AG10803 (cell line): ENCODE measurements at places on chromosomes 11 and 22.

DNA sequence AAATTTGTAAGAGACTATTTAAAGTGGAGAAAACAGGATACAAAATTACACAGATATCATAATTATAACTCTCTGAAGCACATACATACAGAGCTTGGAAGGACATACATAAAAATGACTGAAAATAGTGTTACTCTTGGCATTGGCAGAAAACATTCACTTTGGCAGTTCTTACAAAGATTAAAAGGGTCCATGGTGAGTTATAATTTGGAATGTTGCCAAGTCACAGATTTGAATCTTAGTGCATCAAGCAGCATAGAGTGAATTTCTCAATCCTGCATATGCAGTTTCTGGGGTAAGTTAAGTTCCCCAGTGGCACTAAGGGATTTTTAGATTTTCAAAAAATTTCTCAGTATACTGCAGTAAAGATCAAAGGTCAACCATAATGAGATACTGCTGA, 115.9 kb downstream of the CCDC81 start:
- DNase-seq, result no peak

DNA sequence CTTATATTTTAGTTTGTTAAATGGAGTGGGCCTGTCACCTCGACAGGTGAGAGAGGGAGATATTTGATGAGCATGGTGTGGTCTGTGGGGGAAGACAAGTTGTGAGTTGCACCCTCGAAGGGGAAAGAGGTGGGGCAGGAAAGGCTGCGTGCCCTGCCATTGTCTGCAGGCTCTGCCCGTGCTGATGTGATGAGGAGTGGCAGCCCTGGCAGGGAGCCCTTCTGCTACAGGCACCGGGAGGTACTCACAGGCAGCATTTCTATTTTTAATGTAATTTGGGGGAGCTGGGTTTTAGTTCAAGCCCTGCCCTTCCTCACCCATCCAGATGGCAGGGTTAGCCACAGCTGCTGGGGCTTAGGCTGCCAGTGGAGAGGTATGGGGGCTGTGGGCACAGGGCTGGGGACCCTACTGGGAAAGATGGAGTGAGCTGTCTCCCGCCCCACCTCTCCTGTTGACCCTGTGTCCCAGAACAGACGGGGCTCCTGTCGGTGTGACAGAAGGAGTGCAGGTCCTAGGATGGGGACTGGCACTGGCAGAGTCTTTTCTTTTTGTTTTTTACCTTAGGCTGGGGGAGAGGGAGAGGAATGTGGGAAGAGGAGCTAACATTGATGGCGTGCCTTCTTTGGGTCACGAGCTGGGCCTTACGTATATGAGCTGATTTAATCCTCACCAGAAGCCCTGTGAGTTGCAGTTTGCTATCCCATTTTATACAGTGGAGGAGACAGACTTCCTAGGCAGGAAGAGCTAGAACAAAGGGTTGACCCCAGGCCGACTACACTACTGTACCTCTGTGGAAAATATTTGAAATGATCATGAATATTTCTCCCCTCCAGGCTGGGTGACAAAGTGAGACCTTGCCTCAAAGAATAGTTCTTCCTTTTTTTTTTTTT, 51.6 kb downstream of the CEP164 start:
- no peak for DNase-seq

- no peak for DNase-seq
Observed at GRCh38 chr11:83864412-83865057, 578.4 kb upstream of the CCDC90B start.

DNA sequence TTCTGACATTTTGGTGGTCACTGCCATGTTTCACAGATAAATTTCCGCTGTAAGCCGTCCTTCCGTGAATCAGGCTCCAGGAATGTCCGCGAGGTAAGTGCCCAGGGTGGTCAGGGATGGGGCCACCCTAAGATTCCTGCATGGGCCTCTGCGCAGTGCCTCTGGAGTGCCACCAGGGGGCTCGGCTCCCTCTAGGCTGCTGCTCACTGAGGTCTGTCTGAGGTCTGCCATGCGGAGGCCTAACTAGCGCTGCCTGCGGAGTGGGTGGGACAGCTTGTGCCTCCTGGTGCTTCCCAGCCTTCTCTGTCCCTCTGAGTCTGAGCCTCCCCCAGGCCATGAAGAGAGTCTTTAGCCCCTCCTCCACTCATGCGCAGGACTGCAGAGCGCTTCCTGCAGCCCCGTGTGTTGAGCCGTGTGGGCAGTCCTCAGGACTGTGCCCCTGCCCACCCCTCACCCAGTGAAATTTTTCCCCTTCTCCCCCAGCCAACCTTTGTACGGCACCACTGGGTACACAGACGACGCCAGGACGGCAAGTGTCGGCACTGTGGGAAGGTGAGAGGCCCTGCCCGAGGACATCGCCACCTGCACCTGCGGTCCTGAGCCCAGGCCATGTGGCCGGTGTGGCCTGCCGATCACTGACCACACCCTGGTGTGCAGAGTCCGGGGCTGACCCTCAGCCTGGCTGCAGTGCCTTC, 11.9 kb upstream of the MDK start:
- DNase-seq, result peak; percentile 68

DNA sequence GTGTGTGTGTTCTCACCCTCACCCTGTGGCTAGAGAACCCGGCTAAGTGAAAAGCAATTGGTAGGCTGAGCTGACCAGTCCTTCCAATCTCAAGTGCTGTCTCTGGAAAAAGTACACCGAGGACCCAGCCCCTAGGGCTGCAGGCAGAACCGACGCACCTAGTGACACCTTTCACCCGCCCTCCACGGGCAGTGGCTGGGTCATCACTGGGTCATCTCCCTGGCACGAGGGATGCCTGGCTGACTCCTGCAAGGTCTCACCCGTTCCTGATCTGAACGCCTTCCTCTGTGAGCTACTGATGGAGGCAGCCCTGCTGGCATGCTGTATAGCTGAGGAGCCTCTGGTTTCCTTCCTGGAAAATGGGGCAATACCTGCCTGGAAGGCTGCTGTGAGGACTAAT, 311.5 kb downstream of the NTM start:
- no peak for DNase-seq

DNA sequence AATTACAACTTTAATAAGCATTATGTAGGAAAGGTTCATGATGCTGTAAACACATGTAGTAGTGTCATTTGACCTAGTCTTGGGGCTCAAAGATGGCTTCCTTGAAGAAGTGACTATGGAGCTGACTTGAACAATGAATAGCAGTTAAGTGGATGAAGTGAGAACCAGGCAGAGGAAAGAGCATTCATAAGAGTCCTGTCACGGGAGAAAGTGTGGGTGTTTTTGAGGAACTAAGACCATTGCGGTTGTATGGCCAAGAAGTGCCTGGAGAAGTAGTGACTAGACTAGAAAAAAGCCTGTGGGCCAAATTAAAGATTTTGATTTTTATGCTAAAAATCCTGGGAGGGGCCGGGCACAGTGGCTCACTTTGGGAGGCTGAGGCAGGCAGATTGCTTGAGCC, 7.2 kb upstream of the IL18BP start:
- DNase-seq, result no peak

DNA sequence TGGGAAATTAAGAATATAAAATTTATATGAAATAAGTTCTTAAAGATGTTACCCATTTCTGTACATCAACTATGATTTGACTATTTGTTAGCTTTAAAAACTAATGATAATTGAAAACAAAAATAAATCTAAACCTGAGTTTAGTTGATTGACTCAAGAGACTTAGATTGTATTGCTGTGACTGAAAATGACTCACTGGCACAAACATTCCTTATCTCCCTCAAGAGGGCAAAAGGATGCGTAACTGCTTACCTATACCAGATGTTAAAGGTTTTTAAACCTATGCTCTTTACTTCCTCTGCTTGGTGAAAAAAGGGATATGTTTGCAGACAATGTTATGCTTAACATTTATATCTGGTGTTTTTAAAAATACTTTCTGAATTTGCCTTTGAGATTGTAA, 30.3 kb downstream of the ATM start:
- DNase-seq, result peak; percentile 6

- DNase-seq, result no peak
Observed at GRCh38 chr11:123588117-123588863, 66.1 kb downstream of the SCN3B start.

DNA sequence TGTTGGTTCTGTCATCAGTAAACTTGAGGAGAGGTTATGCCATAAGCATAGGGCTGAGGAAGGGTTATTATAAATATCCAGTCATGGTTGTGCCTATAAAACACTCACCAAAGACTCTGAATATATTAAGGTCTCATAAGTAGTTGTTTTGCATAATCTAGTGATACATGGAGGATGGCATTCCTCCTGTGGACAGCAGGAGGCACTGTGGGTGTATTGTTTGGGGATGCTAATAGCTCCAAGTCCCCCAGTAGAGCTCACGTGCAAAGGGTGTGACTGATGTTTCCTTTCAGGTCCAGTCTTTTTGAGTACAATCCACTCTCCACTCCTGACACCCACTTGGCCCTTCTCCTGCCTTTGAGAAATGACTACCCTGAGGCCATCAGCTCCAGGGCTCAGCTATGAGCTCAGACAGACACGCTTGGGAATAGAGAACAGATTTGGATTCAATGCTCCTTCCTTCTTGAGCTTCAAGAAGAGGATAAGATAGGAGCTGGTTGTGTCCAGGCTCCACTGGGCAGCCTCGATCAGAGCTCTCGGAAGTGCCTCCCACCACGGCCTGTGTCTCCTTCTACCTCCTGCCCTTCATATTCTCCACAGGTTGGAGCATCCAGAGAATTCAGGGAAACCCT, 85.2 kb upstream of the IGLL5 start:
- DNase-seq, result no peak

GRCh38 chr22:31136711-31137110, 3.6 kb downstream of the PLA2G3 start:
- no peak for DNase-seq

- DNase-seq, result no peak
Observed at GRCh38 chr11:115912484-115912945, 408.3 kb upstream of the CADM1 start.

GRCh38 chr11:2886191-2886894, 768 bp upstream of the CDKN1C start:
- DNase-seq, result no peak

GRCh38 chr22:49292909-49293308, 534.8 kb downstream of the BRD1 start:
- no peak for DNase-seq

DNA sequence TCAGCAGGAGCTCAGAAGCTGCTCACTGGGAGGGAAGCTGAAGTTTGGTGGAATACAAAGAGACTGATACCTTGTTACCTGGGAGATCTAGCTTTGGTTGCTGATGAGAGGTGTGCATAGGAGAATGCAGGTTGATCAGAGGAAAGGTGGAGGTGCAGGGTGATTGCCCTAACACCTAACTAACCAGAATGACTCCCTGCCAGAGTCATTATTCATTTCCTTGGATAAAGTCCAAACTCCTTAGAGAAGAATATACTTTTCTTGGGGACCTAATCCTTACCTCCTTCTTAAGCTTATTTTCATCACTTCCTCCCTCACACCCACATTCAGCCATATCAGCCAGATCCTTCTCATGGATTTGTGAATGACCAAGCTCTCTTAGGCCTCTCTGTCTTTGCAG, 814.2 kb upstream of the TENM4 start:
- no peak for DNase-seq

- DNase-seq, result peak; percentile 1
Observed at GRCh38 chr22:32204856-32205722, at the start of gene RFPL2. RFPL2 (minus strand) TSS chr22:32205073; CDS start chr22:32202451, 2,622 bp downstream.
